Activated naive CD8-positive, alpha-beta T cell treated with anti-CD3 and anti-CD28 coated beads for 36 hours (primary cell): ENCODE measurements at places on chromosomes 1 and 21. TPM values are rescaled to one million over a fixed set of nuclear protein-coding genes. Genes with fewer than 3 reads are reported as not detected.

GRCh38 chr1:73859227-73859626 lies 338.7 kb downstream of the LRRIQ3 start:
- DNase-seq, result no peak

The GCSAML gene
- 3.1 TPM for total RNA-seq

The RNF115 gene
- total RNA-seq, result 15.5 TPM

The SAMSN1 gene
- 113 TPM for total RNA-seq

The GJA5 gene
- not detected for total RNA-seq

The LYPD8 gene
- not detected for total RNA-seq

DNA sequence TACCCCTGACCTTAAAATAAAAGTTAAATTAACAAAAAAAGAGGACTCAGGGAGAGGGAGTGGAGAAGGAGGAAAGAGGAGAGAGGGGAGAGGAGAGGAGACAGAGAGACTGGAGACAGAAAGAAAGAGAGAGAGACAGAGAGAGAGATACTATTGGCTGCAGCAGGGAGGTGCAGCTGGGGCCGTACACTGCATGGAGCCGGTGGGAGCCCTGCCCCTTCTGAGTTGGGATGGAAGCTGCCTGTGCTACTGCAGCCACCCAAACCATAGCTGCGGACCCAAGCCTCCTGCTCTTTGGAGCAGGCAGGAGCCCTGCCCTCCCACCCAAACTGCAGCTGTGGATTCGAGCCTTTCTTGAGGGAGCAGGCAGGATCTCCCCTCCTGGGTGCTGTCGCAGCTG lies 32.7 kb upstream of the HP1BP3 start:
- no peak for DNase-seq

DNA sequence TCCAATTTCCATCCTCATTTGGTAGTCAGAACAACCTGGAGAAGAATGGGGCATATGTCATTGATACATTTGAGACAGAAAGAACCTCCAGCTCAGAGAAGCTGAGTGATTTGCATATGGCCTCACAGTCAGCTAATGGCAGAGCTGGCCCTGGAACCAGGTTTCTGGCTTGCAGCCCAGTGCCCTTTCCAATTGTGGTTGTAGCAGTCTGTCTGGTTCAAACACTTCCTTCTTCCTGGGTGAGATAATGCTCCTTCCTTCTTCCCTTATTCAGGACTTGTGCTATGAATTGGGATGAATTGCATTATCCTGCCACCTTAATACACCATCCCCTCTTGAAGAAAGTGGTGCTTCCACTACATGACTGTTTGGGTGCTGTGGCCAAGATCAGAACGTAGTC lies 24.2 kb downstream of the SLC5A9 start:
- no peak for DNase-seq

DNA sequence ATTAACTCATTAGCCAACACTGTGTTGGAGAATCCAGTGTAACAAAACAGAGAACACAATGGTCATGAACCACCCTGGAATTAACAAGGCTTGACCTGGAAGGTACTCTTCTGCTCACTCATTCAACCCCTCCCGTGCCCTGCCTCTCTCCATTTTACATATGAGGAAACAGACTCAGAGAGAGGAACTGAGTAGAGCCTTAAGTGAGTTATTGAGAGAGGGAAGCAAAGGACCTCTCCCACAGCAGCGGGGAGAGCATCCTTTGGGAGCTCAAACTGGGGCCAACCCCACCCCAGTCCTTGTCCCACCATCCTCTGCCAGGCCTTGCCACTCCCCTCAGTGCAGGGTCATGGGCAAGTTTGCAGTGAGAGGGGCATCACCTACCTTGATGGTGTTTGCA lies 1.4 kb downstream of the S100A12 start:
- no peak for DNase-seq

The CLEC20A gene
- not detected for total RNA-seq

- no peak for DNase-seq
Observed at GRCh38 chr1:40897513-40897912, 35.4 kb upstream of the CITED4 start.

GRCh38 chr1:10583641-10584040 lies 108.9 kb downstream of the PEX14 start:
- DNase-seq, result no peak
